Peyer's patch (tissue), 4 donors: ENCODE measurements at places on chromosomes 3 and 15.

DNA sequence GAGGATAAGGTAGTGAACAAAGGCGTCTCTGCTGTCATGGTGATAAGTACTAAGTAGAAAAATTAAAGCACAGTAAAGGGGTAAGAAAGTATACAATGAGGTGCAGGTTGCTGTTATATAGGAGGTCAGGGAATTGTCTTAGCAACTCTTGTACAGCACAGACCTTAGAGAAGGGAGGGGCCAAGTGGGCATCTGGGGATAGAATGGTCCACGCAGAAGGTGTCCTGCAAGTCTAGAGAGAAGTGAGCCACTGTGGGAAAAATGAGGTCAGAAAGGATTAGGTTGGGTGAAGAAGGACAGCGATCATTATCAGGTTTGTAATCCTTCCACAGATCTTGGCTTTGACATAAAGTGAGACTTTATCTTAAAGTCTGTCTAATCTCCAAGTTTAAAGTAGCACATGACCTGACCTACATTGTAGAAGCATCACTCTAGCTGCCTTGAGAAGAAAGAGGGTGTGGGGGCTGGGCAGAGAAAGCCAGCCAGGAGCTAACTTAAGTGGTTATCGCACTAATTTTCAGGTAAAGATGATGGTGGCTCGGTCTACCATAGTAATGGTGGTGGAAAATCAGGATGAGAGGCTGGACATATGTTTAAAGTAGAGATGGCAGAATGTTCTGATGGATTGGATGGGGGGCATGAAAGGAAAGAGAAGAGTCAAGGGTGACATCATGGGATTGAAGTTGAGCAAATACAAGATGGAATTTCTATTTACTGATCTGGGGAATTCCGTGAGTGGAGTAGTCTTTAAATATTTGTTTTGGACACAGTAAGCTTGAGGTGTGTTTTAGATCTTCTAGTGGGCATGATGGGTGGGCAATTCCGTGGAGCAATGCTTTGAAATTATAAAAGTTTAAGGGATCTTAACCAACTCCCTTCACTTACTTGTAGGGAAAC, 919.2 kb downstream of the ROBO1 start:
- DNase-seq, result no peak

DNA sequence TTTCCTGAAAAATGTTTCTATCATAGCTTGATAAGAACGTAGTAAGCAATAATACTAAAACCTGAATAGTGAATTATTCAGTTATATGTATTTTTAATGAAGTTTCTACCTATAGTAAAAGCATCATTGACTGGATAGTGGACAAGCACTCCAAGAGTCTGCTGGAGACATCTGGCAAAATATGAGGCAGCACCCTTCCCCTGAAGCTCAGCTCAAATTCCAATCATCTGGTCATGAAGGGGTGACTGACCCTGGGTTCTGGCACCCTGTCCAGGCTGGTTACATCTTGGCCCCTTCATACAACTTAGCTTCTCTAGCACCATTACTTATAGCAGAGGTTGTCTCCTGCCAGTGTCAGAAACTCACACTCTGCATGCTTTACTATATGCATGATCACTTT, 455.4 kb downstream of the RAP2B start:
- DNase-seq, result no peak

DNA sequence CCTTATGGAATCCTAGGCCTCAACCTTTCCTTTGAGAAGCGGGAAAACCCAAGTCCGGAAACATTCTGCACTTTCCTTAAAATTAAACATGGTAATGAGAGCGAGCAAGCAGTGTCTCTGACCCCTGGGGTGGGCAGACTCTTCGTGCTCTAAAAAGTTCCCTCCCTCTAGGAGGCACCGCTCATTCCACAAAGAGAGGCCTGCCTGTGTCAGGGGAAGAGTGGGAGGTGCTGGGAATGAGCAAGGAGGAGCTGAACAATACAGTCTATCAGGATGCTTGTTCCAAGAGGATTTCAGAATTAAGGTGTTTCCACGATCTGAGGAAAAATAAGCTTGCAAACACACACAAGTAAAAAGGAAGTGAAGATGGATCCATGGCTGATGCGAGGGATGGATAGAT, 6.0 kb upstream of the RLBP1 start:
- DNase-seq, result no peak

DNA sequence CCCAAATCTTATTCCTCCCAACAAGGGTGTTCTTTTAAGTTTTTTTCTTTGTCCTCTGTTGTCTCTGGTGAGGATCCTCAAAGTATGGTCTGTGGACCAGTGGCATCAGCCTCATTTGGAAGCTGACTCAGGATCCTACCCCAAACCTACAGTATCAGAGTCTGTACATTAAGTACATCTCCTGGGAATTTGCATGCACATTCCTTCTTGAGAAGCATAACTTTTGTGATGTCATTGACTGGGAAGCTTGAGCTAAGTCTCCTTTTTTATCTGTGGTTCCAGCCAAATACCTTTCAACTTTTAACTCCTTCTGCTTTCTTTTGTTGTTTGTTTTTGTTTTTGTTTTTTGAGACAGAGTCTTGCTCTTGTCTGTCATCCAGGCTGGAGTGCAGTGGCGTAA, 40.5 kb downstream of the ARMC8 start:
- DNase-seq, result no peak

- DNase-seq, result no peak
These were observed 35.0 kb downstream of the ATP2B2 start for GRCh38 chr3:10470120-10471053.
